ENCODE measurements at places on chromosomes 1 and 21. TPM values are rescaled to one million over a fixed set of nuclear protein-coding genes. Genes with fewer than 3 reads are reported as not detected.

- peak overlapping the region; percentile 98 for H3K4me3 ChIP-seq
- peaks cover 49% of the 10 kb centered on the region for H3K4me1 ChIP-seq
- DNase-seq: no peak
Measured at GRCh38 chr1:161046605-161047228, 940 bp upstream of the USF1 start.

Gene SH2D5
- total RNA-seq: not detected

DNA sequence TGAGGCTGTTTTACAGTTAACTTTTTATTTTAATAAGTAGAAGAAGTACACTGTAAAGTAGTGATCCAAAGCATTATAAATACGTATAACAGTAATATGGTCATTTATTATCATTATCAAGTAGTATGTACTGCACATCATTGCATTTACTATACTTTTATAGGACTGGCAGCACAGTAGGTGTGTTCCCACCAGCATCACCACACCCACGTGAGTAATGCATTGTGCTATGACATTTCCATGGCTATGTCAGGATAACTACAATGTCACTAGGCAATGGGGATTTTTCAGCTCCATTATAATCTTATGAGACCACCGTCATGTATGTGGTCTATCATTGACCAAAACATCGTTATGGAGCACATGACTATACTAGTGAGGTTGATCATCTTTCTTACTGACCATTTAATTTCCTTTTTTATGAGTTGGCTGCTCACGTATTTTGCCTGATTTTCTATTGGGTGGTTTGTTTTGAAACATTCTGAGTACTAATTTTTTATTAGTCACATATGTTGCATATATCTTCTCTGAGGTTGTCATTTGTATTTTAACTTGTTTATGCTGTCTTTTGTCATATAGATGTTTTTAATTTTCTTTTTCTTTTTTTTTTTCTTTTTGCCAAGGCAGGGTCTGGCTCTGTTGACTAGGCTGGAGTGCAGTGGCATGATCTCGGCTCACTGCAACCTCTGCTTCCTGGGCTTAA lies 25.3 kb upstream of the SHCBP1L start:
- H3K4me1 ChIP-seq: no peaks in the 10 kb centered on the region
- no peak overlapping the region for H3K27ac ChIP-seq
- no peak overlapping the region for H3K4me3 ChIP-seq

Gene TDRD10
- total RNA-seq: not detected

DNA sequence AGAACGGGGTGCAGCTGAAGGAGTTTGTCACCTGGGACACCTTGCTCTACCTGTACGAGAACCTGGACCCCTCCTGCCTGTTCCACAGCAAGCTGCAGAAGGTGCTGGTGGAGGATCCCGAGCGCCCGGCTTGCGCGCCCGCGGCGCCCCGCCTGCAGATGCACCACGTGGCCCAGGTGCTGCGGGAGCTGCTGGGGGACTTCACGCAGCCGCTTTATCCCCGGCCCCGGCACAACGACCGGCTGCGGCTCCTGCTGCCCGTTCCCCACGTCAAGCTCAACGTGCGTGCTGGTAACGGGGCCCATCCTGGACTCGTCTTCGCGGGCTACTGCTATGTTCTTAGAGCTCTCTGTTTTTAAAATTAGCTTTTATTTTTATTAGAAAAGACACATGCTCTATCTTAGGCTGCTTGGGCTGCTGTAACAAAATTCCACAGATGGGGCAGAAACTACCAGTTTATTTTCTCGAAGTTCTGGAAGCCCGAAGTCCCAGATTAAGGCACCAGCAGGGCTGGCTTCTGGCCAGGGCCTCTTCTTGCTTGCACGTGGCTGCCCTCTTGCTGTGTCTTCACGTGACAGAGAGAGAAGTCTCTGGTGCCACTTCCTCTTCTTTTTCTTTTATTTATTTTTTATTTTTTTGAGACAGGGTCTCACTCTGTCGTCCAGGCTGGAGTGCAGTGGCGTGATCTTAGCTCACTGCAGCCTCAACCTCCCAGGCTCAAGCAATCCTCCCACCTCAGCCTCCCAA lies 38.1 kb downstream of the TRPM2 start:
- H3K36me3 ChIP-seq: no peaks in the 10 kb centered on the region
- H3K4me3 ChIP-seq: no peak overlapping the region
- no peaks in the 10 kb centered on the region for H3K27me3 ChIP-seq
- no peak overlapping the region for H3K27ac ChIP-seq
- H3K4me1 ChIP-seq: no peaks in the 10 kb centered on the region
- no peak for DNase-seq

Gene EPHB2
- 0.08 TPM for total RNA-seq

DNA sequence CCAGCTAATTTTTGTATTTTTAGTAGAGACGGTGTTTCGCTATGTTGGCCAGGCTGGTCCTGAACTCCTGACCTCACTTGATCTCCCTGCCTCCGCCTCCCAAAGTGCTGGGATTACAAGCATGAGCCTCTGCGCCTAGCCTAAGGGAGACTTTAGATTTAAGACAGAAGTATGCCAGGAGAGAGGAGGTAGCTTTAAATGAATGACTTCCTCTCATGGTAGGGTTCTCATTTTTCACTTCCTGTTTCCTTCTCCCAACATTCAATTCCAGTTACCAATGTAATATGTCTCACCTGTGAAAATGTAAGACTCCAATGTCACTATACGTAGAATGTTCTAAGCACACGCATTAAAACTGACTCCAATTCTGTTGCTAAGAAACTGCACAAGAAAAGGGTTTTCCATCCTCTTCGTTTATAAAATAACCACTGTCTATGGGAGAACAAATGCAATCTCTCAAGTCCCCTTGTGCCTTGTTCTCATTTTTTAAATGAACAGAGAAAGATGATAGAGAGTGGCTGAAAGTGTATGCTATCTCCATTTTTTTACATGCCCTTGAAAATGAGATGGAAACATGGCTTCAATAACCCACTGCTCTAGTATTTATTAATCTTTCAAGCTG lies 140.0 kb downstream of the SLC45A1 start:
- DNase-seq: no peak
- H3K36me3 ChIP-seq: peaks cover 3% of the 10 kb centered on the region
- peaks cover 8% of the 10 kb centered on the region for H3K4me1 ChIP-seq
- no peaks in the 10 kb centered on the region for H3K27me3 ChIP-seq

Gene ADGRL4
- not detected for total RNA-seq

All from CD4-positive, alpha-beta T cell (primary cell).